ENCODE measurements at places on chromosomes 5 and 9.

GRCh38 chr9:38154501-38155421 is 85.7 kb upstream of the SHB start:
- no peak for DNase-seq

DNA sequence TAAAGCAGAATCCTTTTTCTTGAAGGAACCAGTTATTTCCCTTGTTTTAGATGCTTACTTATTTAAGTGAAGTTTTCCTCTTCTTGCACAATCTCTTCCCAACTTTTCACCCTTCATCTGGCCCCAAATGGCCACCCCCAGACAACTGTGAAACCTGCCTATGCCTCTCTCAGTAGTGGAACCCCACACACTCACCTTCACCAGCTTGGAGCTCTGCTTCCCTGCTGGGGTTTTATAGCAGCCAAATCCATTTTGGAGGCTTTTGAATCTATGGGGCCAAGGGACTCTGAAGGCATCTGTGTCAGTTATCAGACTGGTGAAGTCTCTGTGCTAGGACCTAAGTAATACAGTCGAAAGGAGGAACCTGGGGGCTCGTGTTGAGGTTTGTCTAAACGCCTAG is 22.9 kb upstream of the SPINK1 start:
- DNase-seq: no peak

DNA sequence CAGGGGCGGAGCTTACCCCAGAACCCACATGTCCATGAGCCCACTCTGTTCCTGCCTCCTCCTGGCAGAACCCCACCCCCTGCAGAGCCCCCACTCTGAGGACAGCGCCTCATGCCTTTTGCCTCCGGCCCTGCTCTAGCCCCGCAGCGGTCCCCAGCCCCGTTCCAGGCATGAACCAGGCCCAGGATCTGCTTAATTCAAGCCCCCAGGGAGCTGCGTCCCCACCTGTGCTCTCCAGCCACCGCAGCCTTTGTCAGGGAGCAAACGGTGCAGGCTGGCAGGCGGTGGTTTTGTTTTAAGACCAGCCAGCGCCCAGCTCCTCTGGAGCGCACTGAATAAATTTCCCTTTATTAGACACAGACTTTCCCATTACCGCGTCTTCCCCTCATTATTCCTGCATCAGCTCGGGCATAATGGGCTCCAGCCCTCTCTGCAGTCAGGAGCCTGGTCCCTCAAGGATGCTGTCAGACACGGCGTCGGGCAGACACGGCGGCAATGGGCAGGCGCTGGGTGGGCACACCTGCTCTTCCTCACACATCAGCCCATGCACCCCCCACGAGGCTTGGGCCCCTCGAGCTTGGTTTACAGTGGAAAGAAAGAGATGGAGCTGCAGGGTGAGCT is 137.6 kb downstream of the OLFM1 start:
- DNase-seq: no peak

DNA sequence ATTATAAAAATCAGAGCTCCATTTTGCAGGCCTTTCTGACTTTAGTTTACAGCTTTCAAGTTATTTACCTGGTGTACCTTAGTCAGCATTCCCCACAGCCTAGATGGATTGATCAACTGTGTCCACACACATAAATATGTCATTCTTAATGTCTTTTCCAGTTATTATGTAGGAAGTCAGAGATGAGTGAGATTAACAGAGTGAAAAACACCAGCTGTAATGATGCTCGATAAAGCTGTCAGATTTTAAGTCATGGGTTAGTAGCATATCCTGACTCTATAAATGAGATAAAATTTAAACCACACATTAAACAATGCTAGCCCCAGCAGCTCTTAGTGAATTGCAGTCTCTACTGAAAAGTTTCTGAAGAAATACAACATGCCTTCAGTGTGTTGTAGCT is 48.9 kb downstream of the NUDT12 start:
- no peak for DNase-seq

- no peak for DNase-seq
Observed at GRCh38 chr5:170246126-170246870, 13.5 kb downstream of the C5orf58 start.

DNA sequence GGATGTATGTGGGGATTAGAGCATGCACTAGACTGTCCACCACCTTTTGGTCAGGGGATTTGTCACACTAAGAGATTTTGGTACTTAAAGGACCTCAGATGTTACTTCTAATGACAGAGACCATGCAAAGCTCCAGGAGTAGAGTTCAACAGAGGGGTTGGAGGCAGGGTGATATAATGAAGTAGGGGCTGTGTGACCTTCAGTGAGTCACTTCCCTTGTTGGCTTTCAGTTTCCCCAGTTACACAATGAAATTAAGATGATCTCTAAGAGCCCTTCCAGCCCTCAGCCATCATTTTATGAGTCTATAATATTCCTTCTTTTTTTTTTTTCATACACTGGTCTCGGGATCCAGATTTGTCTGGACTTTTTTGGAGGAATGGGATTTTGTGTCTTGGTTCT is 26.8 kb downstream of the GLRA1 start:
- DNase-seq: no peak

- no peak for DNase-seq
Observed at GRCh38 chr5:178668579-178668978, 41.7 kb upstream of the CLK4 start.

DNA sequence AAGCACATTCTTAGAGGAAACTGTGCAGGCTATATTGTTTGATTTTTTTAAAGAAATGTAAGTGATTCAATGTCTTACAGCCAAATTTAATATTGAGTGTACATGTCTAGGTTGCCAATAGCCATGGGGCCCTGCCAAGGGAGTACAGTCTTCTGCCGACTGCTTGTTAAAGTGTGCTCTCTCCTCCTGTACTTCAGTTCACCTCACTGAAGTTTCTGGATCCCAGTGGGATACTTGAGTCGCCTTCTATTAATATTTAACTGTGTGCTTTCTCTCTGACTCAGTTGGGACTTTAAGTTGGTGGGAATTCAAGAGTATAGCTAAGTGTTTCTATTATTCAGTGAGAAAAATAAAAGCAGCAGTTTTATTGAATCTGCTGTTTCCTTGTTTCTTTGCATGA is 44.5 kb upstream of the C5orf47 start:
- DNase-seq: no peak

- DNase-seq: no peak
Observed at GRCh38 chr5:133426264-133426663, 186.1 kb downstream of the FSTL4 start.

DNA sequence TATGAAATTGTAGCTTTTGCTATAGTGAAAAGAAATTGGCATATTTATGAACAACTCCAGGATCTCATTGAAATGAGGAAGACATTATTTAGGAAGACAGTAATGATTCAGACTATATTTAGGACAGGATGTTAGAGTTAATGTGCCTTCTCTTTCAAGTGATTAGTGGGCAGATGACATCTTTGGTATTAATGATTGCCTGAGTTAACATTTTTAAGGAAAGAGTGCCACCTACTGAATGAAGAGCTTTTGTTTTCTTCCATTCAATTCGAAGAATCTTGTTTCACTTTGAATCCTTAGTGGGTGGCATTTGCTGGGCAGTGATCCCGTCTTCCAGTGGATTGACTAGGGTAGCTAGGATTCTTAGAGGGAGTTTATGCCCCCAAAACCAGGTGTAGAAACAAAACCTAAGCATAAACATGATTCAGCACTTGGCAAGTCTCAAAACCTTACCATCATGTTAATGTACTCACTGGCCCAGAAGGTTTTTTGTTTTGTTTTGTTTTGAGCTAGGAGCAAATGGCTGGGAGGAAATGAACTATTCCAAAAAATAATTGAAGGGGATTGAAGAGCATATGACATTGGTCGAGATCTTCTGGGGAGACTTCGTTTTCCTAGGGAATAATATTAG is 23.2 kb downstream of the MAP3K1 start:
- DNase-seq: peak; percentile 66

DNA sequence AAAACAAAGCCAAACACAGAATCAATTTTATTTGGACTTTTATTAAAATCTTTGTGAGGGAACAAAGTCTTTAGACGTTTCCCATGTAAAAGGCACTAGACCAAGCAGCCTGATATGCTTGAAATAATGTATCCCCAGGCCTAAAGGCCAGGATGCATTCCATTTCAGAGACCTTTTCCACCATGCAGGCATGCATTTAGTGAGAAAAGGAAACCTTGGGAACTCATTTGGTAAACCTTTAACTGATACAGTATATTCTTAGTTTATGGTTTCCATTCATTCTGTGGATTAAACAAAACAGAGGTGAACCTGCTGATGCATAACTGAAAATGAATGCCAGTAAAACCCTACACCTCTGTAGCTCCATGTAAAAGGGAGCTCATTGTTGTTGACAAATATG is 600.0 kb downstream of the NR2F1-AS1 start:
- no peak for DNase-seq

- DNase-seq: no peak
Observed at GRCh38 chr9:98879963-98880310, 63.8 kb upstream of the COL15A1 start.

GRCh38 chr5:149439899-149440542 is 60.9 kb upstream of the IL17B start:
- DNase-seq: no peak

DNA sequence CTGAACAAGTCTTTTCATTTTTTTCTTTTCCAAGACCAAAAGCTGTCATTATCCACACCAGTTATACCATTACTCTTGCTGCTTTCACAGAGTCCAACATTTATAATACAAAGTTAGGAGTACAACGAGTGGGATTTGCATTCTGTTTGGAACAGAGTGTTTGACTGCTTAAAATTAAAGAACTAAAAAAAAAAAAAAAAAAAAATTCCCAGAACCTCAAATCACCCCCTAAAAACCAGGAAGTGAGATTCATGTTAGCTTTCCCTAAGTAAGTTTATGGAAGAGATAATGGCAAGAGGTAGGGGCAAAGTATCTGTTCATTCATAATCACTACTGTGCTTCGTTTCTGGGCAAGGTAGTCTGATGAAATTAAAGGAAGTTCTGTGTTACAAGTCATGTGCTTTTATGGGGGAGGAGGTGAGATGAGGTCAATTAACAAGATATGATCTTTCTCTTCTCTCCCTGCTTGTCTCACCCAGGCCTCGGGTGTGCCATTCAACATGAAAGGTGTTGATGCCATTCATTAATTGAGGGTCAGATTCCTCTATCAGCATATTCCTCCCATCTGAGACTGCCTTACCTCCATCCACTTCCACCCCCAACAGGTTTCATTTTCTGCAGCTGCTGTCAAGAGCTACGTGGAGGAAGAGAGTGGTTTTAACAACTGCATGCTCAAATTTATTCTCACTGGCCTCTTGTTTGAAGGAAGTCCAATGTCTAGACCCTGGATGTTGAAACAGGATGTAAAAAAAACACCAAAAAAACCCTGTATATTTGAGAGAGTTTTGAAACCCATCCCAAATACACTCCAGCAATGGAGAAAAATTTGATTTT is 58.1 kb downstream of the MARCHF3 start:
- DNase-seq: peak; percentile 87

DNA sequence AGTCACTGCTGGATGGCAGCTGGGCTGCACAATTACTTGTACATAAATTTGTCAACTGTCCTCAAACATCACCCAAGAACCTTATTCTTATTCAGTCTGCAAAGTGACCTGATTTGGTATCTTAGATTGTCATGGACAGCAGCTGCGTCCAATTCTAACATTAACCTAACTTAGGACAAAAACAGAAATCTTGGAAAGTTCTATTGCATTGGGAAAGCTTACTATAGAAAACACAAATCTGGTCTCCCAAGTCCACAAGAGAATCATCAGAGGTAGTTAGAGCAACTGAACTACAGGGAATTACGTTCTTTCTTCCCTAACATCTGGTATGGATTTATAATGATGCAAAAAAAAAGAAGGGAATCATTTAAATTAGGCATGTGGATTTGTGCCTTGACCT is 283.9 kb downstream of the NR2F1-AS1 start:
- no peak for DNase-seq

DNA sequence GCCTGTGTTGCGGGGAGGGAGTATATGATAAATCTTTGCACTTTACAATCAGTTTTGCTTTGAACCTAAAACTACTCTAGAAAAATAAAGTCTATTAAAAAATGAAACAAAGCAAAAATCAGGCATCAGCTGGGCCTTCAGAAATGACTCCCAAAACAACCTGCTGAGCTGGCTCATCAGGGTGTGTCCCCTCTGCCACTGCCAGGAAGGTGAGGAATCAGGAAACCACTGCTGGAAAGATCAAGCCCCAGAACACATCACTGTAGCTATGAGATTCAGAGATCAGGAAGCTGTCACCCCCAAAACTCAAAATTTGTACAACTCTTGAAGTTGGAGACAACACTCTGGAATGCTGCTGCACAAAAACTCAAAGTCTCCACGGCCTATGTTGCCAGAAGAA is 40.5 kb upstream of the TBCA start:
- DNase-seq: no peak

- no peak for DNase-seq
Observed at GRCh38 chr5:68557162-68557936, 341.8 kb downstream of the PIK3R1 start.

Data from erythroblast (primary cell).